ENCODE measurements at places on chromosomes 1 and 21.

- no peak for DNase-seq
These were observed 71.1 kb upstream of the AKT3 start for GRCh38 chr1:243921111-243921510.

GRCh38 chr21:45140346-45140940 is 66.1 kb downstream of the ADARB1 start:
- peak; percentile 88 for DNase-seq

DNA sequence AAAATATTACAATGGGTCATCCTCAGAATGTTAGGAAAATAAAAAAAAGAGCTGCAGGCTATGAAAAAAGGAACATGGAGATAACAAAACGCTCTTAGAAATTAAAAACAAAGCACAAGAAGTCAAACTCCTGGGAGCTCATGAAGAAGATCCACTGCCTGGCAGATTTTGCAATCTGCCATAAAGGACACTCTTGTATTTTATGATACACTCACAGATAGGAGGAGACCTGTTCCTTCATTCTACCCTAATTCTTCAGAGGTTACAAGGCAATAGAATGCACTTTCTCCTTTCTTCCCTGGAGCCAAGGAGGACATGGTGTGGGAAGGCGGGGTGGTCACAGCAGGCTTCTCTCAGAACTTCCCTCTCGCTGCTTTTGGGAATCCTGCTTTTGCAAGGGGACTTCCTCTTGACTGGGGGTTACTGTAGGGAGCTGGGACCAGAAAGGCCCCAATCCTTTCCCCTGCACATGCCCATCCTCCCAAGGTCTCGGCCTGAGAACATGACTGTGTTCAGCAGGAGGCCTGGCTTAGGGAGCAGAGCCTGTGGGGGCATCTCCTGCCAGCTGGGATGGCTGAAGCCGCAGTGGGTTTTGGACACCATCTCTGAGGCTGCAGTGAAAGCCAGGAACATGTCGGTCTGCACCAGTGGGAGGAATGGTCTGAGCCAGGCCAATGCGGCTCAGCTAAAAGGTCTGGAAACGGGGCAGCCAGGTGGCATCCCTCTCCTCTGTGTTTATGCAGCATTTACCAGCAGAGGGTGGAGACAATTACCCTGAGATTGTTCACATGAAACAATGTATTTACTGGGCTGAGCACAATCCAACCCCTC is 44.8 kb downstream of the GPR161 start:
- no peak for DNase-seq

- DNase-seq: no peak
These were observed 1064.9 kb downstream of the TTLL7 start for GRCh38 chr1:82934074-82934473.

- DNase-seq: no peak
These were observed 118.1 kb downstream of the NGF start for GRCh38 chr1:115219927-115220326.

DNA sequence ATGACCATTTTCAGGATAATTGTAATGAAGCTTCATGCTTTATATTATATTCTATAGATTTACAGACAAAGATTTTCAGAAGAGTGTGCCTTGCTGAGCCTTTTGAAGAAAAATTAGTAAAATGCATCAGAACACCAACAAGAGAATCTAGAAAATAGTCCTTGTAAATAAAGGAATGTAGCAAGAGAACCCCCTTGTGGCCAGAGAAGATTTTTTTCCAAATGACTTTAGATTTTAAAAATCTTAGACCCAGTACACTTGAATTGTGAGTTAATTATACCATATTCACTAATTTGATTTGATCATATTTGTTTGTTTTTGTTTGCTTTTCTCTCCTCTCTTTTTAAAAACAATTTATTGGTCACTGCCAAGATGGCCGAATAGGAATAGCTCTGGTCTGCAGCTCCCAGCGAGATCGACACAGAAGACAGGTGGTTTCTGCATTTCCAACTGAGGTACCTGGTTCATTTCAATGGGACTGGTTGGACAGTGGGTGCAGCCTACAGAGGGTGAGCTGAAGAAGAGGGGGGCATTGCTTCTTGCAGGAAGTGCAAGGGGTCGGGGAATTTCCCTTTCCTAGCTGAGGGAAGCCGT is 12.8 kb upstream of the IFI44L start:
- DNase-seq: peak; percentile 41

DNA sequence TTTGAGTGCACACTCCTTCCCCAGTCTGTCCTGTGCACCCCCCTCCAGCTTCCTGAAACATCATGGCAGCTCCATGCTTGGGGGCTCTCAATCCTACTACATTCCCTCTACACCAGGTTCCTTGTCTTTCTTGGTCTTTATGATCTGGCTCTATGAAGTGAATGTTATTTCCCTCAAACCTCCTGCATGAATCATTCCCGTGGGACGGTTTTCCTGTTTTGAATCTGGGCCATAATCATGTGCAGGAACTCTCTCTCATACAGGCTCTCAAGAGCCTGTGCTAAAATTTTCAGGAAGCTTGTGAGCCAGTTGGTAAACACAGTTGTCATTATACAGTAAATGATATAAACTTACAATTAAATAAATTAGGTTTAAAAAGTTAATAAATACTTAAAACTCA is 89.8 kb upstream of the KCNE2 start:
- peak; percentile 40 for DNase-seq

- peak; percentile 24 for DNase-seq
These were observed 44.5 kb upstream of the GPR37L1 start for GRCh38 chr1:202078241-202078640.

DNA sequence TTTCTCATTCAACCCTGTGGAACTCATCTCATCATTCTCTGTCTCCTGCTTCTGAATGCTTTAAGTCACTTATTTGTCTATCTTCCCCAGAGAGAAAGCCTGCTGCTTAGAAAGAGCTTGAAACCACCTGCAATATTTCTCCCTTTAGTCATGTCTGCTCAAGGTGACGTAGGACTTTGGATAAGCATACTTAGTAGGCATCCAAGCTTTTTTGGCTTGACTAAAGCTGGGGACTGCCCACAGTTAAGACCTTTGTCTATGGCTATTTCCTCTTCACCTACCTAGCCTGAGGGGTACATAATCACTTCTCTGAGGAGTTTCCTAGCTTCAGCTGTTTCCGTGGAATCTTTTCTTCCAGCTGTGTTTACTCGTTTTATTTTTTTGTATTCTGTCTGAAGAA is 665.8 kb upstream of the CAMK1G start:
- no peak for DNase-seq

DNA sequence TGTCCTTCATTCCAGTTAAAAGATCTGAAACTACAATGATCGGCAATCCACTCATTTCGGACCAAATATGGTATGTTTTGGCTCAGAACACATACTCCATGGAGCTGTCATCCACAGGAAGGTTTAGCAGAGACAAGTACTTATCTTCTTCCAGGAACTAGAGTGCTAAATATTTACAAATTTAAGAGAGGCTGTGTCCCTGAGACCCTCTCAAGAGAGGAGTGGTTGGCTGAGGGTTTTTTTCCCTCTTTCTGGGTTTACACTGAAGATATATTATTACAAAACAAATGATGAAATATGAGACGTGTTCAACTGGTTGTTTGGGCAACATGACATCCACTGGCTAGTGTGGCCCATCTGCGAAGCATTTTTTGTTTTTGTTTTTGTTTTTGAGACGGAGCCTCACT is 25.9 kb upstream of the NID1 start:
- DNase-seq: peak; percentile 26

DNA sequence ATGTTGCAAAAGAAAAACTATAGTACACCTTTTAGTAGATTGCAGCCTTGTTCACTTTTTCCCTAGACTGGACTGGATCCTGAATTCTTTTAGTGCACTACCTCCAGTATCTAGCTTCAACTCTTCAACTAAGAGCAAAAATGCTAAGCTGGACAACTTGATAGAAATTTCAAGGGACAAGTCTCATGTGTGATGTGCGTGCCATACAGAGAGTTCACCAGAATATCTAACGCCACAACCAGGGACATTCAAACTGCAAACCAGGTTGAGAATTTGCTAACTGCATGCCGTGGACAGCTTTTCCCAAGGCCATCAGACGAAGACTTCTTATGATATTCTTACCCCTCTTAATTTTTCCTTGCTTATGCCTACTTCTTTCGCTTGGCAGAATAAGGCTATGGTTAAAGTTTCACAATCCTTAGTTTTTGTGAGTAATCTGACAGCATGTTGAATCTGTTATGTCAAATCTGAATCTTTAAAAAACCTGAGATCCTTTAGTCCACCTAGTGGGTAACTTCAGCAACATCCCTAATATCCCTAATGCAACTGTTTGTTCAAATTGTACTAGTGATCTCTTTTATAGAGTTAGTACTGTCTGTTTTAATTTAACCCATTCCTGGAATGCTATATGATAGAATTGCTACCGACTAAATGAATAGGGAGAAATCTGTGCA is 66.4 kb downstream of the DDAH1 start:
- DNase-seq: peak; percentile 83

DNA sequence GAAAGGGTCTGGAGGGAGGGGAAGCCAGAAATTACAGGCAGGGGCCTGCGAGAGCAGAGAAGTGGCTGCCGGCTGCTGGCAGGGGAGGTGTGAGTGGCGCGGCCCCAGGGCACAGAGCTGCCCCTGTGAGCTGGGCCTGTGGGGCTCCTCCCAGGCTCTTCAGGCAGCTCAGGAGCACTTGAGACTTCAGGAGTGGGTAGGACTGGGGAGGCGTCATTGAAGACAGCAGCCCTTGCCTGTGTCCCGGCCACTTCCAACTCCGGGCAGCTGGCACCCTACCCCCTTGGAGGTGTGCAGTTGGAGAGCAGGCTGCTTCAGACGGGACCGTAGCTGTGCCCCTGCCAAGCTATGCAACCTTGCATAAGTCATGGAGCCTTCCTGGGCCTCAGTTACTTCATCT is 87.5 kb upstream of the ACTL8 start:
- no peak for DNase-seq

- DNase-seq: no peak
These were observed 100.5 kb upstream of the COA6 start for GRCh38 chr1:234272656-234273312.

DNA sequence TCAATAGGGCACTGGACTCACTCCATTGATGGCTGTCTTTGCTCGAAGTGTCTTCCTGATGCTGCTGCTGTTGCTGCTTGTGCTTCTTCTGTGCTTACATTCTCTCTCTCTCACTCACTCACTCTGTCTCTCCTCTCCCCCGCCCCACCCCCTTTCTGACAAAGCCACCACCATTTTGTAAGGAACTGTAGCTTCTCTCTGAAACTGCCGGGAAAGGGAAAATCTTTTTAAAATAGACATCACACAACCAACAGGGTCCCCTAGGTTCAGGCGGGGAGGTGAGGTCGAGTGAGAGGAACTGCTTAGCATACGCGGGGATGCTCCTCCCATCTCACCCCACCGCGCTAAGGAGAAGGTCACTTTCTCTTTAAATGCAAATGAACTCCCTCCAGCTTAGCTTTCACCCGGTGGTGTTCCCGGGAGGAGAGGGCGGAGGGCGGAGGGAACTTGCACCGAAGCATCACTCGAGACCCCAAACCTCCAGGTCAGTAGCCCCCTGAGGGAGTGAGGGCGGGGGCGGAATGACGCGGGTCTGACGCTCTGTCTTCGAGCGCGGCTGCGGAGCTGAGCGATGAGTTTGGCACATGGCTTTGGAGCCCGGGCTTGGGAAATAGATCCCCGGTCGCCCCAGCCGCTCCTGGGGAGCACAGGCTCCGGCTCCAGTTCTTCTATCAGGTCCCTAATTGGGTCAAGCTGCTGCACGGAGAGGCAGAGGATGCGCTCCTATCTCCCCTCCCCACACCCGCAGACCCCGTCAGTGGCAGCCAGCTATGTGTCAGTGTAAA is at the start of gene CCDC28B:
CCDC28B (plus strand) TSS at position 370 of the 785 bp plus-strand sequence. CDS start 1,341 bp downstream, outside the sequence.
- DNase-seq: peak; percentile 73

- DNase-seq: no peak
These were observed 626 bp upstream of the HLCS start for GRCh38 chr21:36966821-36967768.
